IPS DF 6.9 (cell line): ENCODE measurements at places on chromosomes 11 and 22.

GRCh38 chr22:25366876-25367466 lies 147.5 kb downstream of the CRYBB2 start:
- DNase-seq, result no peak

GRCh38 chr11:33147559-33147958 lies 13.7 kb downstream of the CSTF3 start:
- no peak for DNase-seq

GRCh38 chr11:19946681-19947080 lies 213.6 kb downstream of the DBX1 start:
- DNase-seq, result no peak

DNA sequence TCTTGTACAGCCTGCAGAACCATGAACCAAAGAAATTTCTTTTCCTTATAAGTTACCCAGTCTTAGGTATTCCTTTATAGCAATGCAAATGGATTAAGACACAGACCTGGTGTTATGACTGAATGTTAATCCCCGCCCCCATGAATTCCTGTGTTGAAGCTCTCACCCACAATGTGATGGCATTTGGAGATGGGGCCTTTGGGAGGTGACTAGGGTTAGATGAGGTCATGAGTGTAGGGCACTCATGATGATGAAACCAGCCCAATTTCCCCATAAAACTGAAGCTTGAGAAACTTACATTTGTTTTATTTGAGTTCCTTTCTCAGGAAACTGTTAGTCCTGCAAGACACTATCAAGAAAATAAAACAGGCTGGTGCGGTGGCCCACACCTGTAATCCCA lies 115.8 kb upstream of the THY1 start:
- DNase-seq, result no peak

DNA sequence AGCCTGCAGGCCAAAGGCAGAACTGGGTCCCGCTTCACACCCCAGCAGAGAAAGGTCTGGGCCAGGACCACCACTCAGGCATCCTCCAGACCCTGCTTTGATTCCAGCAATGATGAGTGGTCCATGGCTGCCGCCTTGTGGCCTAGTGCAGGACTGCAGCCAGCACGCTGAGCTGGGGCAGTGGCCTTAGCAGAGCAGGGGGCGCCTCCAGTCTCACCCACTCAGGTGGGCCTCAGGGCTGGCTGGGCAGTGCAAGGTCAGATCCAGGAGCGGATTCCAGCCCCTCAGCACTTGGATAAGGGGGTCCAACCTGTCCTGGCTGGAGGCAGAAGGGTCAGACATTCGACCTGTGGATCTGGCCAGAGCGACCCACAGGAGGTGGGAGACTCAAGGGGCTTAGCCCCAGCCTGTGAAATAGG lies 9.6 kb upstream of the PDE2A start:
- no peak for DNase-seq

DNA sequence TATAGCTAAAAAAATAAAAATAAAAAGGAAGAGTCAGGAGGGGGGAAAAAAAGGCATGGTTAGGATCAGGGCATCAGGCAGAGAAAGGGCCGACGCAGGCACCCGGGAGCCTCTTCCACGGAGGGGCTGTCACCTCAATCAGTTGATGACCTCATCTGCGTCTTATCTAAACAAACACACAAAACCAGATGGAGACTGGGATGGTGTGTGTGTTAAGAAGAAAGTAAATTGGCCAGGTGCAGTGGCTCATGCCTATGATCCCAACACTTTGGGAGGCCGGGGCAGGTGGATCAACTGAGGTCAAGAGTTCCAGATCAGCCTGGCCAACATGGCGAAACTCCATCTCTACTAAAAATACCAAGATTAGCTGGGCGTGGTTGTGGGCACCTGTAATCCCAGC lies 63.6 kb downstream of the DHCR7 start:
- no peak for DNase-seq

DNA sequence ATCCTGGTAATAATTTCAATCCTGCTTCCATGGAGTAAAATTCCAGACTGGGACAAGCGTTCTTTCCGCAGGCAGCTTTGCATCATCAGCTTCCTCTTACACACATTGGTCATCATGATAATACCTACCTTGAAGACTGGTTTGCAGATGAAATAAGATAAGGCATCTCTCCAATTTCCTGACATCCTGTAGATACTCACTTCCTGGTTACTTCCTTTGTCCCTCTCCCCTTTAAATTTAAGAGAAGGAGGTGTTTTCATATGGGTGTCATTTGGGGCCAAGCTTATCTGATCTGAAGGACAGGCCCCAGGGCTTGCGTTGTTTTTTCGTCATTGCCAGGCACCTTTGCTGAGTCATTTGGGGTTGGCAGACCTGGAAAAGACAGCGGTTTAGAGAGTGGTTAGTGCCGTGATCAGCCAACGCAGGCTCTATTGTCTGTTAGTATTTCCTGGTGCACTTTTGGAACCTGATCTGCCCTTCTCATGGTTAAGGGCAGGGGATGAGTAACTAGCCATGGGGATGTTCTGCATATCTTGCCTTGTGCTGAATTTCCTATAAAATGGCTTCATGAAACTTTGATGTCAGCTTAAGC lies 24.1 kb downstream of the GRAMD1B start:
- no peak for DNase-seq

DNA sequence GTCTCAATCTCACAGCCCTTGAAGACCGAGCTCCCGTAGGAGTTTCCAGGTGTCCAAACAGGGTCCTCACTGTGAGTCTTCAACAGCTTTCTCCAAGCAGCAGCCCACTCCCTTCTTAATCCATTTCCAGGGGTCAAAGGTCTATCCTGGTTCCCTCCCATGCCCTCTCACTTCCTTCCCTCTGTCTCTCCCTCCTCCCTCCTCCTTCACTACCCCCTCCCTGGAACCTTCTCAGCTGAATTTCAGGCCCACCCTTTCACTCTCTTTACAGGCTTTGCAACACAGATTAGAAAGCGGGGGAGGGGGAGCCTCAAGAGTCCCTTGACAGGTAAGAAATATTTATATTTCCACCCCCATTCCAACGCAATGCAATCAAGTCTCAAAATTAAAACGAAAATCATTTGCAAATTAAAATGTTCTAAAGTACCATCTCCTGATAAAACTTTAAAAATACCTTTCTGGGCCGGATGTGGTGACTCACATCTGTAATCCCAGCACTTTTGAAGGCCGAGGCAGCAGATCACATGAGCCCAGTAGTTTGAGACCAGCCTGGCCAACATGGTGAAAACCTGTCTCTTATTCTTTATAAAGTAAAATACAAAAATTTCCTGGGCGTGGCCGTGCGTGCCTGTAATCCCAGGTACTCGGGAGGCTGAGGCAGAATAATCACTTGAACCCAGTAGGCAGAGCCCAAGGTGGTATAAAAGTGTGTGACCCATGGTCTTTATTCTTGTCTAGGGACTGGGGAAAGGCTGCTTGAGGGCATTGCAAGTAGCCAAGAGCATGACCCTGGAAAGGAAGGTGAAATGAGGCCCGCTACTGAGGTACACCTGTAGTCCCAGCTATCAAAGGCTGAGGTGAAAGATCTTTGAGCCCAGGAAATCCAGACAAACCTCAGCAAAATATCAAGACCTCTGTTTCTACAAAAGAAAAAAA lies 865 bp upstream of the ZNF280A start:
- DNase-seq, result no peak

DNA sequence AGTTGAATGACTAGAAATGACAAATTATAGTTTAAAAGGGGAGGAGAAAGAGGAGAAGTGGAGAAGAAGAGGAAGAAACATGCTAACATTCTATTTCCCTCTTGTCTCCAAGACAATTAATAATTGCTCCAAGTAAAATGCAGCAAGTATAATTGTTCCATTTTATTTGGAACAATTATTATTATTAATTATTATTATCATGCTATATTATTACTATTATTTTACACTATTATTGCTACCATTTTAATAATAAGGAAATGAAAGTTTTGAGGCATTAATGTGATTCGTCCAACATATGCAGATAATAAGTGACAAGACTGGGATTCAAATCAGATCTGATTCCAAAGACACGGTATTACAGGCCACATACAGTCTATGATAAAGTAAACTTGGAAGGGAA lies 293.6 kb upstream of the ZC3H12C start:
- DNase-seq, result no peak

GRCh38 chr11:64898541-64898940 lies 18.5 kb downstream of the ATG2A start:
- DNase-seq, result no peak

DNA sequence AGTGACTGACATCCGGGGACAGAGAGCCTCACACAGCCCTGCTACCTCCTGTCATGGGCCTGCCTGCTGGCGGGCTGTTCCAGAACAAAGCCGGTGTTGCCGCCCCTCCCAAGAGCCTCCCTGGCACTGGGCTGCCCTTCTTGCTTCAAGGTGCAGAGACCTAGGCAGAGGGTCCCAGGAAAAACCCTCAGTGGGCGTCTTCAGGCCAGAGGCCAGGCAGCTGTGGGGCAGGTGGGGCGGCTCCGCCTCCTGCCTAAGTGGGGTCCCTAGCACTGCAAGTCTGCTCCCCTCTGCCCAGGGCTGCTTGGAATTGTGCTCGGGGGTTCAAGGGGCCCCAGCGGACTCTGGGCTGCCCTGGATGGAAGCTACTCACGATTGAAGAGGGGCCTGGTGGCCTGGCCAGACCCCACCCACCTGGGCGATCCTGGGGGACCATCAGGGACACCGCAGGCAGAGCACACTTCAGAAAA lies 20.4 kb upstream of the GNB1L start:
- DNase-seq, result no peak

- DNase-seq, result no peak
These were observed 83.2 kb upstream of the POU2AF2 start for GRCh38 chr11:111162305-111162704.

- no peak for DNase-seq
These were observed 23.0 kb upstream of the ZC3H12C start for GRCh38 chr11:110070176-110070575.

GRCh38 chr11:127919206-127920000 lies 668.0 kb downstream of the ETS1 start:
- DNase-seq, result no peak

DNA sequence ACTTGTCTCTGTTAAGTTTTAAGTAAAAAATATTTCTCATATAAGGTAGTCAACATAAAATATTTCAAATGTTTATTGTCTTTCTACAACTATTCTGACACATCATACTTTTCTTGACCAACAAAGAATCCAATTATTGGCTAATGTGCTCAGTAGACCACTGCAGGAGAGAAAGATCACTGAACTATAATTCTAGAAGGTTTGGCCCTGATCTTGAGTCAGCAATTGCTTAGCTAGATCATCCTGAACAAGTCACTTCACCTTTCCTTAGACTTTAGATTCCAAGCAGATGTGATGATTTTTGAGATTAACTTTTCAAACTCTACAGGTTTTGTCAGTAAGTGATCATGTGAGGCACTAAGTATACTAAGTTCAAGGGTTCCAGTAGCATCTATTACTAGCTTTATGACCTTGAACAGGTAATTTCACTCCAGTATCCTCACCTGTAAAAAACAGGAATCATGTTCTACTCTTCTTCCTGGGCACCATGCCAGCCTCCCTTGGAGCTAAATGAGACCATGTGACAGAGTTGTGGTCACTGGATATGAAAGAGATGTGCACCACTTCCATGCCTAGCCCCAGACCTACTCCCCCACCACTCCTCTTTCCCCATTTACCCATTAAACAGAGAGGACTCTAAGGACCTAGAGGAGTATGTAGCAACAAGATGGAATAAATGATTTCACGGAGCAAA lies 17.3 kb downstream of the PGM2L1 start:
- DNase-seq, result no peak

GRCh38 chr11:58577555-58578135 lies 1.2 kb upstream of the ZFP91 start:
- no peak for DNase-seq
